ENCODE measurements at places on chromosomes 3 and 15.

- no peak for DNase-seq
Observed at GRCh38 chr3:44324584-44324983, 14.0 kb upstream of the TCAIM start.

DNA sequence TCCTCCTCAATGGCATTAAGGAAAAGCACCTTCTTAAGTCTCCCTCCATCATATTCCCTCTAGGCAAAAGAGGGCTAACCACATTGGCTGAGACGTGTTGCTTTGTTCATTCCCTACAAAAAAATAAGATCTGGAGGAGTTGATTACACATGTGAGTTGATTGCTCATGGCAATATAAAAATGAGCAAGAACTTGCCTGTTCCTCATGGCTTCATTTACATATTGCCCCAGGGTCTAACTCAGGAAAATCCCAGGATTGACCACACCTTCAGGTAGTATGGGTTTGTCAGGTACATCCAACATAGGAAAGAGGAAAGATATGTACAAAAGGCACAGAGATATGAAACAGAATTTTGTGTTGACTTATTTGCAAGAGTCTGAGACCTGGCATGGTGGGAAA lies 35.5 kb downstream of the NFKBIZ start:
- DNase-seq, result no peak

DNA sequence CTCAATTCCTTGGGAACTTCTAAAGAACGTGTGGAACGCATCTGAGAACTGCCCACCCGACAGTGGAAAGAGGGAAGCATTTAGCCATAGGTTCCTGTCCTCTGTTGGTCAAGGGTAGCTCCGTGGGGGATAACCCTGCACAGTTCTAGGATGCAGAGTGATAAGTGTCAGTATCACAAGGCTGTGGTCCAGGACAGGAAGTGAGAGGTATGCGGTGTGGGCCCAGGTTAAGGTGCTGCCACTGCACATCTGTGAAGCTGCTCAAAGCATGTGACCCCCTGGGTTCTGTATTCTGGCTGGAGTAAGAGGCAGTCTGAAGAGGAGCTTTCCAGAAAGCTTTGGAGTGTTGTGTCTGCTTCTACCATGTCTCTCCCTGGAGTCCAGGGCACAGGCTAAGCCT lies 51.7 kb upstream of the HES1 start:
- no peak for DNase-seq

DNA sequence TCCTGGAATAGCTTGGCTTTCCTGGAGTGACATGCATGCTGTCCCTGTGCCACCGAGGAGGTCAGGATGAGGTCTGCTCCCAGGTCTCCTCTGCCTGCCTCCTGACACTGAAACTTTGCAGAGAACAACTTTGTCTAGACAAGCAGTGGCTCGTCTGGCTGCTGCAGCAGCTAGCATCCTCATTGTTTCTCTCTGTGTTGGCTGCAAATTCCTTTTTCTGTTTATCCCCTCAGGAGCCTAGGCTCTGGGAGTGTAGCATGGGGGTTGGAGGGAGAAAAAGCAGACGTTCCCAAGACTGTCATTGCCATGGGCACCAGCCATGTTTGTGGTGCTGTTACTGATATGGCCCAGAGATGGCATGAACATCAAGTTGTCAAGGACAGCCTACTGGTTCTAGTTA lies 208.7 kb upstream of the LRIG1 start:
- no peak for DNase-seq

GRCh38 chr3:169534439-169534838 lies 129.1 kb downstream of the MECOM start:
- no peak for DNase-seq

GRCh38 chr3:116449546-116450350 lies 4.5 kb upstream of the LSAMP start:
- DNase-seq, result no peak

DNA sequence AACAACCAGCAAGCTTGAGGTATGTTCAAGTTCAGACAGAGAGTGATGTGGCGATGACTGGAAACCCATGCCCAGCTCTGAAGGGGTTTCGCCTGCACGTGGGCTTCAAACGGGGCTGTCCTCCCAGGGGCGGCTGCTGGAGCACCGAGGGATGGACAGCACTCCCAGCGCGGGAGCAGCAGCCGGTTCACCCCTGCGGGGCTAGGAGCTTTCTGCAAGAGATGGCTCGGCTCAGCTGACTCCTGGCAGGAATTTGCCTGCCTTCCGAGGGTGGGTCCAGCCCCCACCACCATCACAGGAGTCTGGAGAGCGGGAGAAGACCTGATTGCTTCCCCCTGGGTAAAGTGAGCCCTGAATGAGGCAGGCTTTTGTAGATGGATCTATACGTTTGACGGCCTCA lies 66.9 kb downstream of the ASB7 start:
- no peak for DNase-seq

DNA sequence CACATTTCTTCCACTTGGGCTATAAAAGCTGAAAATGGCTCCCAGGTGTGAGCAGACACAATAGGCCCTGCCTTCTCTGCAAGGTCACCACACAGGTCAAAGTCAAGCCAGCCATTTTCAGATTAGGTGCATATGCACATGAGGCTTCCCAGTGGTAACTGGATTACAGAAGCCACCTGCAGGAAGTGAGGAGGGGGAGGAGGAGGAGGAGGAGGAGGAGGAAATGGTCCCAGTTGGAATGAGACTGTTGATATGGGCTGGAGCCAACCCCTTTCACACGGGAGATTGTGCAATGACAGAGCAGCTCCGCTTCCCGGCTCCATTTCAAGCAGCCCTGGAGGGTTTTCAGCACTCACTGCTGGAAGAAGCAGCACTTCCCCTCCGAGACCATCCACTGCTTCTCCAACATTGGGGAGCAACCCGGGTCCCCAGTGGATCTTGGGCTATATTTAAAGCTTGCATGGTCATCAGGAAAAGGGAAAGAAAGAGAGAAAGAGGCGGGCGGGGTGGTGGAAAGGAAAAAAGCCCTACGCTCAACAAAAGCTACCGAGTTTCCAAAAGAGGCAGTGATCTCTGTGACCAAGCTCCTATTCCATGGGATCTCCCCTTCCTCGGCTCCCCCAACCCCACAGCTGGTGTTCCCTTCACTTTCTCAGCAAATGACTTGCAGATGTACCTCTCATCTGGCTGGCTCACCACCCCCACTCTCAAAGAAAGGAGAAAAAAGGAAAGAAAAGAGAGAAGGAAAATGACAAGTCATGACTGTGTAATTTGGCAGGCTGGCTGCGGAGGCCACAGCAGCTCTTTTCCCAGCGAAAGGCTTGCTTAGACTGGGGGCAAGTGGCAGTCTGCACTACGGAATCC lies 58.3 kb downstream of the LRIG1 start:
- no peak for DNase-seq

DNA sequence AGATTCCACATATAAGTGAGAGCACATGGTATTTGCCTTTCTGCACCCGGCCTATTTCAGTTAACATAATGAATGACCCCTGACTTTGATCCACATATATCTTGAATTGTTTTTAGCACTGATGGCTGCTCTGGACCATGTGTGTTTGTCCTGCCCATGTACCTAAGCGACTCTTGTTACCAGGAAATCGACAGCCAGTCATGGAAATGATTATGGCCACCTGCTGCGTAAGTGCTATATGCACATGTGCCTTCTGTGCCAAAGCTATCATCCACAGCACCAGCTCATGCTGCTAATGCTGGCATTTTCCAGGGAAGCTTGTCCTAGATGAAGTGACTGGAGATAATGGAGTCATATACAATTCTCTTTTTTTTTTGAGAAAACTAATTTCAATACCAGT lies 103.7 kb downstream of the PEX5L start:
- DNase-seq, result no peak

DNA sequence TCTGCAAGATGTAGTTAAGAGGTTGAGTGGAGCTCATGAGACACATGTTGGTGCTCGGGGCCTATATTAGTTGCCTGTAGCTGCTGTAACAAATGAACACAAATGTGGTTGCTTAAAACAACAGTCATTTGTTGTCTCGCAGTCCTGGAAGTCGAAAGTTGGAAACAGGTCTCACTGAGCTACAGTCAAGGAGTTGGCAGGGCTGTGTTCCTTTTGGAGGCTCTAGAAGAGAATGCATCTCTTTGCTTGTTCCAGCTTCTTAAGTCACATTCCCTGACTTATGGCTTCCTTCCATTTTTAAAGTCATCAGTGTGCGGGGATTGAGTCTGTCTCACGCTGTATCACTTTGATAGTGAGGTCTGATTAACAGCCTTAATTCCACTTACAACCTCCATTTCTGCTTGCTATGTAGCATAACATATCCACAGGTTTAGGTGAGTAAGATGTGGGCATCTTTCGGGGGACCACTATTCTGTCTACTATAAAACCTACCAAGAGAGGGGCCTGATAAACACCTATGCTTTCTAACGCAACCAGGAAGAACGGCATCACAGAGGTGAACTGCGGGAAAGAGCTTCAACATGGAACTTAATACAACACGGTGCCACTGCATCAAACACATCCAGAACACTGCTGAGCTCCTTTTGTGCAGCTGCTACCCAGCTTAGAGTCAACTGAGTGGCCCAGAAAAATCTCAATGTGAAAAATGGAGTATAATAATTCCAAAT lies 119.4 kb downstream of the ATP10A start:
- no peak for DNase-seq

DNA sequence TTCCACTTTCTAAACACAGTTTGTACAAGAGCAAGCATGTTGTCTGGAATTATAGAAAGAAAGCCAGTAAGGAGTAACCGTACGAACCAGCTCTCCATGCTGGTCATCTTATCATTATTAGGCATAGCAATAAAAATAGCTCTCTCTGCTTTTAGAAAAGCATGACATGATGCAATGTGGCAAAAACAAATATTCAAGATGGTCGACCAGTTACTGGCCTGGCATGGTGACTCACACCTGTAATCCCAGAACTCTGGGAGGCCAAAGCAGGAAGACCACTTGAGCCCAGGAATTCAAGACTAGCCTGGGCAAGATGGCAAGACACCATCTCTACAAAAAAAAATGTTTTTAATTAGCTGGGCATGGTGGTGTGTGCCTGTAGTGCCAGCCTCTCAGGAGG lies 2.6 kb upstream of the MAP4 start:
- DNase-seq, result no peak

- DNase-seq, result no peak
Observed at GRCh38 chr15:64687172-64687571, 88.2 kb downstream of the RBPMS2 start.

GRCh38 chr3:66702126-66702525 lies 201.3 kb upstream of the LRIG1 start:
- no peak for DNase-seq

DNA sequence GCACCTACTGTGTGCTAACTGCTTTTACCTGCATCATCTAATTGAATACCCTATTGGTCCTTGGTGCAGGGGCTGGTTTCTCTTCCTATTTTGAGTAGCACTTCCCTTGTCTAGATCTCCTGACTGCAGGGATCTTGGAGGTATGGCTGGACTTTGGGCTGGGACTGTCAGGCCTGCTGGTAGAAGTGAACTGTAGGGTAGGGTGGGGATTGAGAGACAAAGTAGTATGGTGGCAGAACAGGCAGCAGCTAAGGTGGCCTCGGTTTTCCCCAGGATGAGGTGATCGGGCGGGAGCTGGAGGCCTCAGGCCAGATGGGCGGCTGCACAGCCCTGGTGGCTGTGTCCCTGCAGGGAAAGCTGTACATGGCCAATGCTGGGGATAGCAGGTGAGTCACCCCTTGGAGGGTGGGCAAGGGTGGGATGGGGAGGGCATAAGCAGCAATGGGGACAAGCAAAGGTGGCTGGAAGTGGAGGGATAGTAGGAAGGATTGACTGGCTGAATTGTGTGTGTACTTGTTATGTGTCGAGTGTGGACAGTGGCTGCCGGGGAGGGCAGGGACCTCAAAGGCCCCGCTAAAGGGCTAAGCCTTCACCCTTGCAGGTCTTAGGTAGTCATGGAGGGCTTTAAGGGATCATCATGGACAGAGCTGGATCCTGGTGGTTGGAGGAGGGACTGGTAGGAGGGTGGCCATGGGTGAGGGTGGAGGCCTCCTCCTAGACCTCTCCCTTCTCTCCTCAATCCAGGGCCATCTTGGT lies 2.0 kb downstream of the PPM1M start:
- DNase-seq, result no peak

DNA sequence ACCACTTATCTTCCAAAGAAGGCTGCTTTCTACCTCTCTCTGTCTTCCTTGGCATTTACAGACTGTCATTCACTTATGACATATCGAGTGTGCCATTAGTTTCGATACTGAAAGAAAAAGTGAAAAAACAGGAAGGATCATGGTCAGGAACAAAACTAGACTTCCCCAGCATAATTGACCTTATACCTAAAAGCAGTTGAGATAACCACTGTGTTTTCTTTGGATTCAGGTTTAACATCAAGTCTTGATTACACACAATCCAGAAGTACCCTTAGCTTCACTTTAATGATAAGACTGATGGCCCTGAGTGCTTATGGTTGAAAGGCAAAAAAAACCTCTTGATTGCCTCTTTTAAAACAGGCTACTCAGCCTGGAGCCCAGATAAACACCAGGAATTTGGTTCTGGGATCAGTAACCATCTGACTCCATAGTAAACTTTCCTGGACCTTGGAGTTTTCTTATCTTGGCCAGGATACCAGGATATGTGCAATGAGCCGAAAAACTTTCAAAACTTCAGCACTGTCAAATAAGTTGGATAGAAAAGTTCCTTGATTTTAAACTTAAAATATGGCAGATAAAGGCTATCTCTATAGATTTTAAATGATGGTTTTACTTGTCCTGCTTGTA lies 5.0 kb upstream of the UACA start:
- no peak for DNase-seq

- no peak for DNase-seq
Observed at GRCh38 chr3:112321867-112322652, 10.9 kb upstream of the CD200 start.

DNA sequence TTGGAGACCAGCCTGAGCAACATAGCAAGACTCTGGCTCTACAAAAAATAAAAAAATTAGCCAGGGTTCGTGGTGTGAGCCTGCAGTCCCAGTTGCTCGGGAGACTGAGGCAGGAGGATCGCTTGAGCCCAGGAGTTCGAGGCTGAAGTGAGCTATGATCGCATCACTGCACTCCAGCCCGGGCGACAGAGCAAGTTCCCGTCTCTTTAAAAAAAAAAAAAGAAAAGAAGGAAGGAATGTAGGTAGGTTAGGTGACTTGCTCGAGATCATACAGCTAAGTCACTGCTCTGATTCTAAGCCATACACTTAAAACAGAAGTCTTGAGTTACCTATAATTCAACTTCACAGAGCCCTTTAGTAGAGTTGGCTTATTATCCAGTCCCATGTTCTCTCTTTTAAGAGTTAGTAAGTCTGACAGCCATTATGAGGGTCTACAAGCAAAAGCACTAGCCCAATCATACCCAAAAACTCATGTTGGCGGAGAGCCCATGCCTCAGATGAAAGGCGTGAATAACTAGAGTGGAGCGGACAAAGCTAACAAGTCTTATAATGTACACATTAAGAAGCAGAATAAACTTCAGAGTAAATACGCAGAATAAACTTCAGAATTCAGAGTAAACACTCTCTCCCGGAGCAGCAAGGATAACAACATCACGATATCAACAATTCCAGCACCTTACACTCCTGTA lies 768 bp downstream of the AAGAB start:
- DNase-seq, result no peak

GRCh38 chr3:173586166-173586565 lies 188.6 kb downstream of the NLGN1 start:
- no peak for DNase-seq
